ENCODE measurements at places on chromosomes 7 and 10.

- no peak for DNase-seq
Observed at GRCh38 chr7:90111-91063, 102.0 kb upstream of the FAM20C start.

GRCh38 chr10:6275022-6275997 lies 72.6 kb downstream of the PFKFB3 start:
- peak; percentile 95 for DNase-seq

GRCh38 chr7:20816372-20816959 lies 29.8 kb upstream of the SP8 start:
- no peak for DNase-seq

- no peak for DNase-seq
Observed at GRCh38 chr10:78745441-78745840, 323.3 kb upstream of the ZMIZ1 start.

- DNase-seq, result no peak
Observed at GRCh38 chr10:48931188-48931587, 8.5 kb downstream of the LRRC18 start.

DNA sequence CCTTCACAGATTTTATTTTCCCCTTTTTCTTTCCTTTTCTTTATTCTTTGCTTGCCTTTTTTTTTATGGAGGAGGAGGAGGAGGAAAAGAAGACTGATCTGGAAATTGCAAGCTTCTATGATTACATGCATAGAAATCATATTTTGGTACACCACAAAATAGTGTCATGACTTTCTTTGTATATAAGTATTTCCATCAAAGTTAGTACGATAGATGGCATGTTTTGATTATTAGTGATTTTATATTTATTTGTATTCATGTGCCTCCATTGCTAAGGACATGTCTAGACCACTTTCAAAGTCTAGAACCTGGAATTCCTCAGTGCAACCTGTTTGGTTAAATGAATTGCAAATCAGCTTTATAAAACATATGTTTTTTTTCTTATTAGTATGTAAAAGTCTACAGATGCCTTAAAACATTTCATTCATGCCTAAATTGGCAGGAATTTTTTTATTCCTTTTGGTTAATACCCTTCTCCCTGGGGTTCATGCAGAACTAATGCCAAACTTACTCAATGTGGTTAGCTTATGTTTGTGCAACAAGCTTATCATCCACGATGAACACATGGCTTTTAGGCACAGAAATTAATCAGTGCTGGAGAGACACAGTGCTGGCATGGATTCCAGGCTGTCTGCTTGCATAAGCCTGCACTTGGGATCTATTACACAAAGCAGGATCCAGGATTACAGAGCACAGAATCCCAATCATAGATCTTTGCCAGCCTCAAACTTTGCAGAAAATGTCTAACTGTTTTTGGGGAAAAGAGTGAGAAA lies 213.1 kb downstream of the CHRM2 start:
- no peak for DNase-seq

- DNase-seq, result no peak
Observed at GRCh38 chr10:131905603-131906268, 4.9 kb downstream of the PPP2R2D start.

All from activated CD4-positive, alpha-beta T cell treated with anti-CD3 and anti-CD28 coated beads, Interleukin-2, amount 10 ng/mL, durations not matched to agents 24 days and 14 days (primary cell).